ENCODE measurements at places on chromosomes 12 and 14.

GRCh38 chr14:85342858-85343607 lies 186.9 kb upstream of the FLRT2 start:
- no peak for DNase-seq

DNA sequence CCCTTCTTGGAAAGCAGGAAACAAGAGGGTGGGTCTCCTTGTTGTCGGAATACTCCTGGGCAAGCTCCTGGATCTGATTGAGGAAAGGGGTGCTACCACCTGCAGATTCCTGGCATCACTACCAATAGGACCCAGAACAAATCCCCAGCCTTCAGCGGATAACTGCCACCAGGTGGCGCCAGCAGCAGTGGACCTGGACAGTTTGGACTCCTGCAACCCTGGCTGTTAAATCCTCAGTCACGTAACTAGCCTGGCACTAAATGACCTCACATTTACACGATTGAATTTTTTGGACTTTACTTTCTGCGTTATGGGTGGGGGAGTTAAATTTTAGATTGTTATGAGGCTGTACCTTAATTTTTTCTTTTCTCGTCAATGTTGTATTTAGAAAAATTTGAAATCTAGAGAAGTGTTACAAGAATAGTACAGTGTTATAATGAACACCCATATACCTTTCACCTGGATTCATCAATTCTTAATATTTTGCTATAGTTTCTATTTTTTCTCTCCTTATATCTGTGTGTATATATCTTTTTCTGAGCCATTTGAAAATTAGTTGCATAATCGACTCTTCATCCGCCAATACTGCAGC lies 95.6 kb downstream of the GAS2L3 start:
- no peak for DNase-seq

DNA sequence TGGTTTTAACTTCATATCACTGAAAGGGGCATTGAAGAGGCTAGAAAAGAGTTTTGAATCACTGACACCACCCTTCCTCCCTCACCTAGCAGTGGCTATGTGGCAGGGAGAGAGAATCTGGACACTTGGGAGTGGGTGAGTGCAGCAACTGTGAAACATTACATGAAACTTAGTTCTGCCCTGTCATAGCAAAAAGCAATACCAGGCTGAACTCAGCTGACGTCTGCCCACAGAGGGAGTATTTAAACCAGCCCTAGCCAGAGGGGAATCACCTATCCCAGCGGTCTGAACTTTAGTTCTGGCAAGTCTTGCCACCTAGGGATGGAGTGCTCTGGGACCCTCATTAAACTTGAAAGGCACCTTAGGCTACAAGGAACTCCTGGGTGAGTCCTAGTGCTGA lies 20.7 kb upstream of the UNC79 start:
- DNase-seq, result no peak

GRCh38 chr12:115354007-115354890 lies 670.3 kb upstream of the TBX3 start:
- DNase-seq, result no peak

DNA sequence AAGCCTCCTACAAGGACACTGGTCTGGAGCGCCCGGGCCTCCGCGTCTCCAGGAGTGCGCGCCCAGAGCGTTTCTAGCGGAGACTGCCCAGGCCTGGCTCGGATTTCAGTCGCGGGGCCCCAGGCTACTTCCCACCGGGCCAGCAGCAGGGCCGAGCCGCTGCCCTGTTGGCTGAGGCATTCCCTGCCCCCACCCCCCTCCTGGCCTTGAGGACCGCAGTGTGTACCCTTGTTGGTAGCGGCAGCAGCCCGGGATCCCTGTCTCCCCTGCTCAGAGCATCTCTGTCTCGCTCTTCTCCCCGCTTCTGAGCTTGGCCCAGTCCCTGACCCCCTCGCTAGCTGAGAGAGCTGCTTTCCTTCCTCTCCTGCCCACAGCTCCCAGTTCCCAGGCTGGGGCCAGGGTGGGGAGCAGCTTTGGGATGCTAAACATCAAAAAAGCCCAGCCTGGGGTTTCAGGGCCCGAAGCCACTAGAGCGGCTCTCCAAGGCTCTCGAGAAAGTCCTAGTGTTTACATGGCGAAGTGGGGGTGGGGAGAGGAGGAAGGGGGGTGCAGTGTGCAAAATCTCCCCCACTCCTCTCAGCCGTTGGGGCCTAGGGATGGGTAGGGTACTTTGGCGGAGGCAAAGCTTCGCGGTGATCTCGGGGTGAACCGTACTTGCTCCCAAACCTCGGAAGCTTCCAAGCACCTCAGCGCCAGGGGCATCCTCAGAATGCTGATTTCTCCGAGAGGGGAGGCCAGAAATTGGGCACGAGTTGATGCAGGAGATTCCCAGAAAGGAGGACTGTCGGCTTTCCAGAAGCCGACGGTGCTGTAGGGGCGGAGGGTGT lies 6.4 kb downstream of the NKX2-1 start:
- DNase-seq, result no peak

GRCh38 chr12:71216725-71217579 lies 59.2 kb upstream of the TSPAN8 start:
- DNase-seq, result no peak

- no peak for DNase-seq
These were observed 88.1 kb upstream of the CPSF6 start for GRCh38 chr12:69151254-69151764.

DNA sequence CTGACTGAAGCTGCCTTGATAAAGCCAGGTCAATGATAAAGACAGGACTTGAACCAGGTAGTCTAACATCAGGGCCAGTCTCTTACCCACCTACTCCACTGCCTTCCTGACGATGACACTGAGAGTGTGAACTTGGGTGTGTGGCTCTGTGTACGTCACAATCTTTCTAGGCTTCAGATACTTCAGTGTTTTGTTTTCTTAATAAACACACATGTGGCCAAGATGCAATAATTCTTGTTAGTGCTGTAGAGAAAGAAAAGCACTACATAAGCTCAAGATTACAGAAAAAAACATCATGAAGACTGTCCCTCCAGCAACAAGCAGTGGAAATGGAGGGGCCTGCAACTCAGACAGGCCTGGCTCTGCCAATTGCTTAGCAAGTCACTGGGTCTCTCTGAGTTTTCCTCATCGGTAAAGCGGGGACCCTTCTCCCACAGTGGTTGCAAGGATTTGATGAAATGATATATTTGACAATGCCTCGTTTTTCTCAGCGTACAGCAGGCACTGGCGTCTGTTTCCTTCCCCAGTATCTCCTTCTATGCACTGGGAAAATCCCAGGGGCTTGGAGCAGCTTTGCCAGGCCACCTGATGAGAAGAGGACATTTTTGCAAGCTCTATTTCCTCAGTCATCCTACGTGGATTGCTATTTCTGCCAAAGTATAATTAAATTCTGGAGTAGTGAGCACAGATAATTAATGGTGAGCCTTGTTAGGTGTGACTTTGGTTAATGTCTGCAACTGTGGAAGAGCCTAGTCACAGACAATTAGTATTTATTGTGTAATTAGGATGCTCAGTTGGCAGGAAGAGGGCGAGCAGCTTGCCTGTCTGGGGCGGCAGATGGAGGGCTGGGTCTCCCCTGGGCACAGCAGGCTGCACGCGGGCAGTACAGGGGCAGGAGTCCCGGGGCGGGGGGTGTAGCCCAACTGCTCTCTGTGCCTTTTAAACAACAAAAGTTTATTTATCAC lies 55.8 kb upstream of the CHGA start:
- DNase-seq, result no peak

DNA sequence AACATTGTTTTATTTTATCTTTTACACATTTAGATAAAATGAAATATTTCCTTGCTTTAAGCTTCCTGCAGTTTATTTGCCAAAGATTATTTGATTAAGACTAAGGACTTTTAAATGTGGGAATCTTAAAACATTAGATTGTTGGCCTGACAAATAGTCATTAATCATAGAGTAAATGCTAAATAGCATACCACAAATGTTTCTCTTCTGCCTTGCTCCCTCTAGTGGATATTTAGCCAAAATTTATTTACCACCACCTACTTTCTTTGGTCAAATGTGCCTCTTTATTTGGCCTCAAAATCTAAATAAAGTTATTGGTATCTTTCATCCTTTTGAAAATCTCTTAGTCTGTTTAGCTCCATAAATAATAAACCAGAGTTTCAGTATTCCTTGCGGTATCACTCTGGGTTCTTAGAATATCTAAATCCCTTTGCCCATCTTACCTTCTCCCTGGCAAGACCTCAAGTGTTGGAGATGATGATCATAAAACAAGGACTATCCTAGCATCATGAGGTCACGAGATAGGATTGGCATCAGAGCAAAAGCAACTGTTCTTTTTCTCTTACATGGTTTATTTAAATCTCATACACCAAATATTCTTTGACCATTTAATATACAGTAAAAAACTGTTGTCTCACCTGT lies 150.6 kb upstream of the AEBP2 start:
- no peak for DNase-seq

DNA sequence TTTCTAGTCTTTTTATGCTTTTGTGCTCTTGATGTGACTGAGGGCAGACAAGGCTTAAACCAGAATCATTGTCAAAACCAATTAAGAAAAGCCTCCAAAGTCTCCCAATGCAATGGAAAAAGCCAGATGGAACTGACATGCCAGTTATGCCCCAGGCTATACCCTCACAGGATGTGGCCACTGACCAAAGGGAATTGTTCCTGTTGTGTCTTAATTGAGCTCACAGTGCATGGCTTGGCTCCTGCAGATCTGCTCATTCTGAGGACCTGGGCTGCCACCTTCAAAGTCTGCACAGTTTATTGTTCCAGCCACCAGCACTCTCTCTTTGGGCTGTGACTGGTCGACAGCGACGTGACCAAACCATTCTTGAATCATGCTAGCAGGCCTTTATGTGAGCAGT lies 17.1 kb upstream of the BICD1 start:
- no peak for DNase-seq

GRCh38 chr14:102344084-102344483 lies 18.6 kb downstream of the CINP start:
- DNase-seq, result no peak

DNA sequence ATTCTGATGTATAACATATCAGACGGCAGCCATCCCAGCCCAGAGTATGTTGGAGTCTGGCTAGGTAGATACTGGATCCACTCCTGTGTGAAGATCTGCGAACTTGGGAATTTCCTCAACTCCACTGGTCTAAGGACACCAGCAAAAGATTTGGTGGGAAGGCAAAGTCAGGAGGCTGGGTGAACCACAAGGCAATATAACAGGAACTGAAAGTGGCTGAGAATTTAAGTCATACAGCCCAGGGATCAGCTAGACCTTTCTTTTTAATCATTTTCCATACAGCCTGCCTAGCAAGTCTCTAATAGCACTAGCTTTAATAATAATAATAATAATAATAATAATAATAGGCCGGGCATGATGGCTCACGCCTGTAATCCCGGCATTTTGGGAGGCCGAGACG lies 34.8 kb downstream of the BRAP start:
- DNase-seq, result no peak

GRCh38 chr12:50660425-50660822 lies 103.5 kb upstream of the ATF1 start:
- DNase-seq, result no peak

DNA sequence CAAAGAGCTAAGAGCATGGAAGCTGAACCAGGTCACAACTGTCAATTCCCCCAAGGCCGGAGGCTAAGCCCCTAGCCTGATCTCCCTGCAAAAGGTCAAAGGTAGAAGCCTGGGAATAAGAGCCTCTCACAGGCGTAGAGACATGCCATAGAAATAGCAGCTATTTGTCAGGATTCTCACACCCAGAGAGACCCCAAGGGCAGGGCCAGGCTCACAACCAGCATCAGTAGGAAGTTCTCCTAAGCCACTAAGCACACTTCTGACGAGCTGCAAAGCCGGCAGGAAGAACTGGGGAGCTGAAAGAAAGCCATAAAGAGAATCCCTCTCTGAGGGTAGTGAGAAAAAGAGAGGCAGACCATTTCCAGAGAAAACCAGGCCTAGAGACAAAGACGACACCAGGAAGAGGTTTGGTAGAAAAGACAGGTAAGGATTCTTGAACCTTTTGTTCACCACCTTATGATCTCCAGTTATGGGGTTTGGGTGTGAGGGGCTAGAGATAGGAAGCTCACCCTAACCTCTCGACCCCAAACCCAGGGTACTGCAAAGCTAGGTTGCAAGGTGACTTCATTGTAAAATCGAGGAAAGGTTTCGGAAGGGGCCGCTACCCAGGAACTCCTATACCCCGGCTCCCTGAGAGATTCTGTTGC lies 1.0 kb downstream of the SMARCC2 start:
- DNase-seq, result no peak

- DNase-seq, result no peak
These were observed 21.1 kb downstream of the MOAP1 start for GRCh38 chr14:93163564-93163963.

- DNase-seq, result no peak
These were observed 42.1 kb downstream of the SCARB1 start for GRCh38 chr12:124821252-124822200.

DNA sequence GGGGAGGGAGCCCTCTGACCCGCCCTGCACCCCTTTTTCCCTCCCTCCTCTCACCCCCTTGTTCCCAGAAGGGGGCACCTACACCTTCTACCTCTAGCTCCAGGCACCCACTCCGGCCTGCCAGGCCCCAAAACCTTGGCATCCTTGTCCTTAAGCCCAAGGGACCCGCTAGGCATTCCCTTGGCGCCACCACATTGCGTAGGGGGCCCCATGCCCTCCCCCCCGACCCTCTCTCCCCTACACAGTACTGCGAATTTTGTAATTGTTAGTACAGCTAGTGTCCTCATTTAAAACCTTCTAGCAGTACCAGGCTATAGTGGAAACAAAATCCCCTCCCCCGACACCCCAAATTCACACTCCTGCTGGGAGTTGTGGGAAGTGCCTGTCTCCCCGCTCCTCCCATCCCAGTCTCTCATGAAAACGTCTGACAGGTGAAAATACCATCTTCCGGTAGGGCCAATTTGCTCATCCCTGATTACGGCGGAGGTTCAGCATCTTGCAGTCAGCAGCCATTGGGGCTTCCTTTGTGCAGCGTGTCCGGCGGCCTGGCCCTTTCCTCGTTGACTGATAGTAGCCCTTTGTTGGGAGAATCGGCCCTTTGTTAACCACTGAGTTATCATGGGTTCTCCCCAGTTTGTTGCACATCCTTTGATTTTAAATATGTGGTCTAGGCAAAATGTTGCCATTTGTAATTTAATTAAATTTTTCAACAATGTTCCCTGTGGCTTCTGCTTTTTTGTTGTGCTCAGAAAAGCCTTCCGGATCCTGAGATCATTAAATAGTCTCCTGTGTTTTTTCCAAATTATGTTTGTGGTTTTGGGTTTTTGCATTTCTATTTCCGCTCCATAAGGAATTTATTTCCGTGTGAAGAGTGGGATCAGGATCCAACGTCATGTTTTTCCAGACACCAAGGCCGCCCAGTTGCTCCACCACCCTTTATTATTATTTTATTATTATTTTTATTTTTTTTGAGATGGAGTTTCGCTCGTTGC lies 7.9 kb upstream of the CEP170B start:
- DNase-seq, result no peak

- DNase-seq, result no peak
These were observed 221.5 kb upstream of the HMGA2 start for GRCh38 chr12:65602610-65603295.

DNA sequence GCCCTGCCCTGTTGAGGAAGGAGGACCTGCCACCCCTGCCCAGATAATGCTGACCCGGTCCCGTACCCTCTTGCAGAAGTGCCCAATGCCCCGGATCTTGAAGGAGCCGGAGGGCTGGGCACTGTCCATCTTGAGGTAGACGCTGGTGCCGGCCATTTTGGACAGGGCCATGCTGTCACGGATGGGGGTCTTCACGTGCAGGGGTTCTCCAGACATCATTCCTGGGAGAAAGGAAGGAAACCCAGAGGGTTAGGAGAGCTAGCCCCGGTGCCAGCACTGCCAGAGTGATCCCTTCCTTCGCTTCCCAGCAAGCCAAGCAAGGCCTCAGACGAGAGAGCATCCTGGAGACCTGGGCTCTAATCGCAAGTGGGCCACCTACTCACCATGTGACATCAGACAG lies 4.2 kb downstream of the SDS start:
- no peak for DNase-seq
